SJSA1 (cell line): ENCODE measurements at places on chromosomes 3 and 15. TPM values are rescaled to one million over a fixed set of nuclear protein-coding genes. Genes with fewer than 3 reads are reported as not detected.

The SCN5A gene
- 1.6 and 4.1 TPM in 2 replicates for total RNA-seq

The IQCF5 gene
- not detected in 2 replicates for total RNA-seq

The MAP1A gene
- 37.3 and 58.7 TPM in 2 replicates for total RNA-seq

The ARPC4 gene
- 185 and 270 TPM in 2 replicates for total RNA-seq

The ITIH1 gene
- not detected in 2 replicates for total RNA-seq

The SLC22A13 gene
- not detected in 2 replicates for total RNA-seq

The COL6A6 gene
- not detected in 2 replicates for total RNA-seq

The IL17RD gene
- not detected in 2 replicates for total RNA-seq

The C3orf18 gene
- total RNA-seq: 9.1 and 15.2 TPM in 2 replicates

The NR2F2 gene
- 9.8 and 14.0 TPM in 2 replicates for total RNA-seq

The SOX14 gene
- not detected in 2 replicates for total RNA-seq

The MYZAP gene
- 0.72 TPM in 1 of 2 replicates, not detected in the other for total RNA-seq

The ROPN1B gene
- total RNA-seq: not detected in 2 replicates

The ATP13A5 gene
- total RNA-seq: not detected in 2 replicates

The IQCH gene
- total RNA-seq: 0.31 and 4.5 TPM in 2 replicates

The FSIP1 gene
- total RNA-seq: 0.79 and 3.9 TPM in 2 replicates

The ACTC1 gene
- total RNA-seq: 1.4 and 5.8 TPM in 2 replicates

The UQCRC1 gene
- 377 and 397 TPM in 2 replicates for total RNA-seq

The SPINK8 gene
- total RNA-seq: not detected in 2 replicates
